ENCODE measurements at places on chromosomes 6 and 20.
A peak's percentile ranks its signal among the peaks of the same experiment; 100 is the strongest.

DNA sequence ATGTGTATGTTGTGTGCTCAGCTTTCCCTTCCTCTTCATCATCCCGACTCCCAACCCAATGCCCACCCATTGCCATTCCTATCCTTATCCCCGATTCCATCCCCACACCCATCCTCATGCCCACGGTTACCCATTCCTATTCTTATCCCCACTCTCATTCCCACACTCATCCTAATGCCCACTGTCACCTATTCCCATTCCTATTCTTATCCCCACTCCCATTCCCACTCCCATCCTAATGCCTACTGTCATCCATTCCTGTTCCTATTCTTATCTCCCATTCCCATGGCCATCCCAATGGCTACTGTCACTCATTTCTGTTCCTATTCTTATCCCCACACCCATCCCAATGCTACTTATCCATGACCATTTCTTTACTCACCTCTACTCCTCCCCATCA lies 254.1 kb downstream of the DHX35 start:
- DNase-seq, result no peak

DNA sequence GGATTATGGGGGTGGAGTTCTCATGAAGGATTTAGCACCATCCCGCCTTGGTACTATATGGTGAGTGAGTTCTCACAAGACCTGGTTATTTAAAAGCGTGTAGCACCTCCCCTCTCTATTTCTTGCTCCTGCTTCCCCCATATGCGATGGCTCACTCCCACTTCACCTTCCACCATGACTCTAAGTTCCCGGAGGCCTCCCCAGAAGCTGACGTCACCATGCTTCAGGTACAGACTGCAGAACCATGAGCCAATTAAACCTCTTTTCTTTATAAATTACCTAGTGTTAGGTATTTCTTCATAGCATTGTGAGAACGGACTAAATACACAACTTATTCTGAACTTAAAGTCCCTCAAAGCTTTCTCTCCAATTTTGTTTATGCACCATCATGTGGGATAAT lies 163.4 kb upstream of the BMP5 start:
- DNase-seq, result no peak

DNA sequence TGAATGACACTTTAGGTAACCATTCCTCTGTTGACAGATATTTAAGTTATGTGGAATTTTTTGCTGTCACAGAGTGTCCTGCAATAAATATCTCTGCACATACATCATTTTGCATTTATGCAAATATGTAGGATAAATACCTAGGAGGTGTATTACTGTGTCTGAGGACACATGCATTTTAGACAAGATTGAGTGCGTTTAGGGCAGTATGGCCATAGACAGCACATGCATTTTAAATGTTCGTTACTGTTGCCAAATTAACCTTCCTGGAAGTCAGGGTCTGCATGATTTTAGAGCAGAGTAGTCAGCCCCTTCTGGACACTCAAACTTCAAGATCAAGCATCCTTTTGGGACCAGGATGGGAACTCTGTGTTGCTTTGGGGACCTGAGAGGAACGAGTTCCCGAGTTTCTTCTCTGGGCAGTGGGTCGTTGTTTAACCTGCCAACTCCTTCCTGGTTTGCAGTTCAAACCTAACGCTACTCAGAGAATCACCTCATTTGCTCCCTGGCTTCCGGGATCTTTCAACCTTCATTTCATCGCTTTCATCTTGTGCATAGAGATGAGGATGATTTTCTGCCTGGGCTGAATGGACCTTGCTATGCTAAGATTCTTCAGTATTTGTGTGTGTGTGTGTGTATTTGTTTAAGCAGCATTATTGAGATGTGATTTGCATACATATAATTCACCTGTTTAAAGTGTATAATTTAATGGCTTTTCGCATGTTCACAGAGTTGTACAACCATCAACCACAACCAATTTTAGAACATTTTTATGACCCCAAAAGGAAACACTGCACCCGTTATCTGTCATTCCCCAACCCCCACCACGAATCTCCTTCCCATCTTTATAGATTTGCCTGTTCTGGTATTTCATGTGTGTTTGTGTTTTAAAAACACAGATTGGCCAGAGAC lies 9.8 kb downstream of the BCAS4 start:
- peak; percentile 69 for DNase-seq

- DNase-seq, result no peak
Observed at GRCh38 chr6:163745536-163746400, 331.2 kb downstream of the QKI start.

- no peak for DNase-seq
Observed at GRCh38 chr6:8080362-8081151, 16.4 kb upstream of the BLOC1S5 start.

GRCh38 chr6:36962874-36963273 lies 8.3 kb downstream of the PI16 start:
- peak; percentile 87 for DNase-seq

- DNase-seq, result no peak
Observed at GRCh38 chr6:69038841-69039240, 403.8 kb downstream of the ADGRB3 start.

GRCh38 chr6:8084586-8084985 lies 17.8 kb downstream of the EEF1E1 start:
- no peak for DNase-seq

GRCh38 chr20:20466341-20466879 lies 98.5 kb downstream of the INSM1 start:
- DNase-seq, result peak; percentile 24

GRCh38 chr6:121780325-121781321 lies 345.2 kb downstream of the GJA1 start:
- DNase-seq, result no peak

- DNase-seq, result no peak
Observed at GRCh38 chr20:3687655-3688054, 5.8 kb upstream of the ADAM33 start.

GRCh38 chr6:117351521-117351920 lies 74.2 kb downstream of the ROS1 start:
- DNase-seq, result no peak

DNA sequence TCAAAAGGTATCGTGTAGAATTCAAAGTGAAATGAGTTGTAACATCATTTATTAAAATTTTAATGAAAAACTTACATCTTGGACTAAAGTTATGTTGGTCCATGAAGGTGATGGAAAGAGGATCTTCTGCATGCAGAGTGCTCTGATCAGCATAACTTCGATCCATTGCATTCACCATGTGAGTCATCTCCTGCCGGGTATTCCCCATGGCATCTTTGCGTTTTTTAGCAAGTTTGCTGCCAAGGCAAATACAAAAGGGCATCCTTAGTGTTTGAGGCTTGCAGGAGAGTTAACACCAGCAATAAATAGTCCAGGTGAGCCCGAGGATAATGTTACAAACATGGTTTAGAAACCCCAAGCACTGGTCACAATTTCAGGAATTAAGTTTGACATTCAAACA lies 104.2 kb upstream of the THEMIS start:
- DNase-seq, result no peak

GRCh38 chr6:37840940-37841300 lies 21.4 kb downstream of the ZFAND3 start:
- no peak for DNase-seq

DNA sequence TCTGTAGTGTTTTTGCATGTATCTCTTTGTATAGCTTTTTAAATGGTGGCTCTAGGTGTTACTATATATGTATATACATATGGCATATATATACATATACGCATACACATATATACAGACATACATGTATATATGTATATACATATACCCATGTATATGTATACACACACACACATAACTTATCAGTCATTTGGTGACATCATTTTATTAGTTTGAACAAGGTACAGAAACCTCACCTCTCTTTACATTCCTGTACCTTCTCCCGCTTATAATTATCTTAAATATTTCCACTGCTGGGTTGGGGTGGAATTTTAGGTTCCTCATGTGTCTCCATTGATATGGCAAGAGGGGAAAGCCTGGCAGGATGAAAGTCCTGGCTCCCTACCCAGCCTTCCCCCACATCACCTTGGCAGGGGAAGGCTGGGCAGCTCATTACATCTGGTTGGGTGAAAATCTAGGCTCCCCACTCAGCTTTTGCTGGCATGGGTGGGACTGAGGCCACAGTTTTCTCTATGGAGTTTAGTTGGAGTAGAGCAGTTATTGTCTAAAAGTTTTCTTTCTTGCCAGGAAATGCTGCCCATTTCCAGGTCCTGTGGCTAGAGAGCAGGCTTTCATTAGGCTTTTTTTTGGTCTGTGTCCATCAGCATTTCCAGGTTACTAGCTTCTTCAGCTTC lies 7.6 kb downstream of the GLO1 start:
- no peak for DNase-seq

- no peak for DNase-seq
Observed at GRCh38 chr6:165245701-165246100, 63.7 kb downstream of the C6orf118 start.

DNA sequence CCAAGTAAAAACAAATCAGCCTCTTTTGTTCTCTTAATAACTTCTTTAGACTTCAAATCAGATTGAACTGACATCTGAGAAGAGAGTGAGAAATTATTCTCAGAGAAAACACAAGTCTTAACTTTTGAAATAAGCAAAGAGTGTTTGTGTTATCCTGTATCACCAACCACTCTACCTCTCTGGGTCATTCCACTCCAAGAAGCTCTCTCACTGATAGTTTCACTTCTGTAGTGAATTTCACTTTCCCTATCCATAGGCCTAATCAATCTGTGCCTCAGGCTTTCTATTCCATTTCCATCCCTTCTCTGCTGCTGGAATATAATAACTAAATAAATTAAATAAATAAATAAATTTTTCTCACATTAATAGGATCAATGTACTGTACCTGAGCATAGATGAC lies 235.0 kb downstream of the HTR1B start:
- DNase-seq, result no peak

- no peak for DNase-seq
Observed at GRCh38 chr6:138371452-138371711, 6.3 kb upstream of the SMIM28 start.

DNA sequence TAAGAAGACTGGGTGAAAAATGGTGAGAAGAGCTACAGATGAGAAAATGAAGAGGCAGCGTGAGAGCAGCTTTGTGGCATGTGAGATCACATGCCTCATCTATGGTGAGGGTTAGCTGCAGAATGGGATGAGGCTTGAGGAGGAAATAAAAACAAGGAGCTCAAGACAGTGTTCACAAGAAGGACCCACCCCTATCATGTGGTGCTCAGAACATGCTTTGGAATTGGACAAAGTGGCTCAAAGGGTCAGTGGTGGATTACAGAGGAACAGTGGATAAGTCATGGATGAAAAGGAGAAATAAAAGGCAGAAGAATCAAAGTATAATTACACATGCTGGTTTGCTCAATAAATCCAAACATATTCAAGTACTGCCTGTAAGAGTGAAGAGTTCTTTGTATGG lies 126.9 kb upstream of the UST start:
- DNase-seq, result no peak

DNA sequence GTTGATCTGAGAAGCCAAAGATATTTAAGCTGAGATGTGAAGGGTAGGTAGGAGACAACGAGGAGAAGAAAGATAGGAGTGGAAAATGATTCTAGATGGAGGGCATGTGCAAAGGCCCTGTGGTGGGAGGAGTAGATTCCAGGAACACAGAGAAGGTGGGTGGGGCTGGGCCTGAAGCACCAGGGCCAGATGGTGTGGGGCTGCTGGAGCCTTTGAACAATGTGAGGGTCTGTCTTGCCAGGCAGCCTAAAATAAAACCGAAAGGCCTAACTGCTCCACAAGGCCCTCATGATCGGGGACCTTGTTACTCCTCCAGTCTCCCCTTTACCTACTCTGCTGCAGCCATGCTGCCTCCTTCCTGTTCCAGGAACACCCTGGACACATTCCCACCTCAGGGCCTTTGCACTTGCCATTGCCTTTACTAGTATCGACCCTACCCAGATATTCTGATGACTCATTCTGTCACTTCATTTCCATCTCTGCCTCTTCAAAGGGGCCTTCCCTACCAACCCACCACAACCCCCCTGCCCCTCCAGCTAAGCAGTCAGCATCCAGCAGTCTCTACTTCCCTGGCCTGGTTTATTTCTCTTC lies 20.0 kb downstream of the FAM110A start:
- DNase-seq, result no peak

Measured in activated CD8-positive, alpha-beta T cell treated with anti-CD3 and anti-CD28 coated beads, Interleukin-2, amount 10 ng/mL, durations not matched to agents 7 days and 5 days (primary cell).